ENCODE measurements at places on chromosomes 3 and 15. TPM values are rescaled to one million over a fixed set of nuclear protein-coding genes. Genes with fewer than 3 reads are reported as not detected.

GRCh38 chr3:108486941-108487340 is 23.5 kb downstream of the MYH15 start:
- DNase-seq = no peak

DNA sequence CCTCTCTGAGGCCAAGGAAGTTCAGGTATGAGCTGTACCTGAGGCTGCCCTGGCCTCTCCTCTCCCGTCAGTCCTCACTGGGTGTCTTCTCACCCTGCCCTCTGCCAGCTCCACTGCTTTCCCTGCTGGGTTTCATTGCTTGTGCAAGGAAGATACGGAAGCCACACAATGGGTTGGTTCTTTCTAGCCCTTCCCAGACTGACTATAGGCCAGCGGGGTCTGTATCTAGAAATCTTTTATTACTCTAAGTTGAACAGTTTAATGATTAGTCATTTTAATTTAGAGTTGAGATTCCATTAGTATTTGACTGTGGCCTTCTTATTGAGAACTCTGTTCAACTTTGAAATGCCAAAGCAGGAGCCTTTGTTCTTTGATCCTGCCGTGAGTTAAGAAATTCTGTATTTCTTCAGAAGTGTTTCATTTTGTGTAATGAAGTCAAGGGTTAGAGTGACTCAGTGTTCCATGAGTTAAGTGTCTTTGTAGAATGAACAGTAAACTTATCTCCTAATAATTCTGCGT is 16.2 kb downstream of the C3orf62 start:
- DNase-seq = no peak

GRCh38 chr15:40114218-40114617 is 5.5 kb upstream of the BMF start:
- no peak for DNase-seq

ZNF662 gene
- total RNA-seq = not detected

- DNase-seq = no peak
Observed at GRCh38 chr3:55147856-55148720, 220.2 kb upstream of the LRTM1 start.

TMCO5A gene
- not detected for total RNA-seq

INSYN1 gene
- total RNA-seq = 0.05 TPM

DNA sequence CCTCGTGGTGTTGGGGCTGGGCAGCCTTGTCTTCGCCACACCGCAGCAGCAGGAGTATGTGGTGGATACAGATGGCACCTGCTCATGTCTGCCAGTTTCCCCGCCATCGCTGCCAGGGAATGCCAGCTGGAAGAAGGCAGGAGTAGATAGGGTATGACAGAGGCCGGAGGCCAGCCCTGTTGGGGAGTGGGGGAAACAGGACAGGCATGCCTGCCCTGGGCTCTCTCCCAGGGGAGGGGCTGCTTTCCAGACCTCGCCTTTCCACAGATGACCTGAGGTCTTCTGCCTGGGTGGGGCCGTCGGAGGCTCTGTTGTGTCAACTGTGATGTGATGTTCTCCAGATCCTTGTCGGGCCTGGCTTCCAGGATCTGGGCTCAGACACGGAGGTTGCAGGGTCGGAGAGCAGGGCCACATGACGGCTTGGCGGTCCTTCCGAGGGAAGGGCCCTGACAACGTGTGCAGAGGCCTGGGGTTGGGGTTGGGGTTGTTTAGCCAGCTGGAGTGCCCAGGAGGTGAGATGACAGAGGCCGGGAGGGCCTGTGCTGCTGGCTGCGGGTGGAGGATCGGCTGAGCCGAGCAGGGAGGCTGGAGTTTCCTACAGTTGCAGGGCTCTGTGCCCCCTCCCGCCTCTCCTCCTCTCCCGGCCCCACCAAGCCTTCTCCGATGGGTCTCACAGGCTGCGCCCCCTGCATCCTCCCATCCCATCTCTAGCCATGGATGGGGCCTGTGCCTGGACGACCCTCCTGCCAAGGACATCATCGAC is 102.0 kb downstream of the TBC1D2B start:
- no peak for DNase-seq

EPHB1 gene
- 2.1 TPM for total RNA-seq

GRCh38 chr15:66685638-66686150 is 16.3 kb upstream of the SMAD6 start:
- DNase-seq = no peak

Measured in SJCRH30 (cell line).